ENCODE measurements at places on chromosomes 7 and 10. TPM values are rescaled to one million over a fixed set of nuclear protein-coding genes. Genes with fewer than 3 reads are reported as not detected.

ARHGAP19 gene
- total RNA-seq: 3.3 TPM

GPRIN2 gene
- total RNA-seq: not detected

LRGUK gene
- 0.20 TPM for total RNA-seq

UPK3BL2 gene
- total RNA-seq: 2.9 TPM

PNLIP gene
- total RNA-seq: not detected

BTBD16 gene
- total RNA-seq: not detected

ARHGEF5 gene
- 1.7 TPM for total RNA-seq

RBP4 gene
- total RNA-seq: 4.2 TPM

HOXA2 gene
- 0.12 TPM for total RNA-seq

NAT16 gene
- total RNA-seq: not detected

MMP21 gene
- not detected for total RNA-seq

POU6F2 gene
- not detected for total RNA-seq

CCL24 gene
- 0.47 TPM for total RNA-seq

TAS2R5 gene
- total RNA-seq: not detected

ADCY1 gene
- total RNA-seq: 8.9 TPM

GIMAP2 gene
- total RNA-seq: 6.9 TPM

LYZL1 gene
- total RNA-seq: not detected

AKAP9 gene
- total RNA-seq: 55.2 TPM

LRRC72 gene
- not detected for total RNA-seq

PLEKHS1 gene
- not detected for total RNA-seq

ZNF37A gene
- total RNA-seq: 9.8 TPM

FFAR4 gene
- total RNA-seq: 0.07 TPM

ORC5 gene
- 7.7 TPM for total RNA-seq

GALNT17 gene
- 57.9 TPM for total RNA-seq

SGCE gene
- total RNA-seq: 17.4 TPM

TIAL1 gene
- 78.1 TPM for total RNA-seq

All from left ventricle myocardium superior (tissue), 1 donor.